ENCODE measurements at places on chromosomes 7 and 10.

DNA sequence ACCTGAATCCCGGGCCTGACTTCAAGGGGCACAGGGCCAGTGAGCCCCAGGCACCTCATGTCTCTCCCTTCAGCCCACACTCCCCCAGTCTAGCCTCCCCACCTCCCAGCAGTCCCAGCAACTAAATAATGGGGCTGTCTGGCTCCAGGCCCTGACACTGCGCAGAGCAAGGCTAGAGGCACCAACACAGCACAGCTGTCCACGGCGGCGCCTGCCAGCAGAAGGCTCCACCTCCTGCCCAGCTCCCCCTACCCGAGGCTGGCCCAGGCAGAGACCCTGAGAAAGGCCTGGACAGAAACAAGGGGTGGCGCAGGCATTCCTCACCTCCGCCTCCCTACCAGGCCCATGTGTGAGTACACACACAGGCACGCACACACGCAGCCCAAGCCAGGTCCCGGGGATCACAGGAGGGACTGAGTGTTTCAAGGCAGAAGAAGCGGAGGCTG is 6.1 kb downstream of the KCNH2 start:
- DNase-seq: no peak

DNA sequence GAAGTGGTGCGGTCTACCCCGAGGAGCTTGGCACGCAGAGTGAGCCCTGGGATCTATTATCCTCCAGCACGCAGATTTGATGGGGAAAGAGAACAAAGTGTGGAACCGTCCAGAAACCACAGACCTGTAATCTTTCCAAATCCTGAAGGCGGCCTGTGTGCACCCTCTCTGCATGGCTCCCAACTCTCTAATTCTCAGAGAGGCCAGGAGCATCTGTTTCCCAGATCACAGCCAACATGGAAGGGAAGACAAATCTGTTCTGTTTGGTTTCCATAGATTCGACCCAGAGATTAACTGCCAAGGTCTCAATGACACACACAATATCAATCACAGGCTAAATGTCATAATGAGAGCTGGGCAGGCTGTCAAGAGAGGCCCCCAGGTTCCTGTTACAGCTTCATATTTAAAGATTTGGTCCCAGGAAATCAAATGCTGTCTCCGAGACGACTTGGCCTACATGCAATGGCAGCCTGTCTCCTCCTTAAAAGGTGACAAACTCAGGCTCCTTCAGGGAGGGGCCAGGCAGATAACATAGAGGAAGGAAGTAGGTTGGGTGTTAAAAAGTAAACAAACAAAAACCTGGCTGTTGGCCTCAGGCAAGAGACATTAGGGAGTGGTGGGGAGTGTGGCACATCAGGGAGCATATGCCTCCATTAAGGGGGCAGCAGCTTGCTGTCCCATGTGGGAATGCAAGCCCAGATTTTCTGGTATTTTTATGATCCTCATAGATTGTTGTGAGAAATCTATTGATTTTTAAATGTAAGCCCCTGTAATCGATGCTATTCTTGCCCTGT is 48.8 kb upstream of the SAMD8 start:
- DNase-seq: no peak

- no peak for DNase-seq
Measured at GRCh38 chr7:101998029-101998905, 180.8 kb downstream of the CUX1 start.

- DNase-seq: no peak
Measured at GRCh38 chr10:89233033-89233432, 18.5 kb downstream of the LIPA start.

GRCh38 chr10:63763744-63764143 is 242.5 kb downstream of the REEP3 start:
- DNase-seq: no peak

DNA sequence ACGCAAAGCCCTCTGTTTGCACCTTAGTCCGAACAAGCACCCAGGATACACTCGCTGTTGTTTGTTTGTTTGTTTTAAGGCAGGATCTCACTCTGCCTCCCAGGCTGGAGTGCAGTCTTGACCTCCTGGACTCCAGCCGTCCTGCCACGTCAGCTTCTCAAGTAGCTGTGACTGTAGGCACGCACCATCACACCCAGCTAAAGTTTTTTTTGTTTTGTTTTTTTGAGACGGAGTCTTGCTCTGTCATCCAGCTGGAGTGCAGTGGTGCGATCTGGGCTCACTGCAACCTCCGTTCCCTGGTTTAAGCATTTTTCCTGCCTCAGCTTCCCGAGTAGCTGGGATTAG is 76.8 kb downstream of the CTBP2 start:
- no peak for DNase-seq

DNA sequence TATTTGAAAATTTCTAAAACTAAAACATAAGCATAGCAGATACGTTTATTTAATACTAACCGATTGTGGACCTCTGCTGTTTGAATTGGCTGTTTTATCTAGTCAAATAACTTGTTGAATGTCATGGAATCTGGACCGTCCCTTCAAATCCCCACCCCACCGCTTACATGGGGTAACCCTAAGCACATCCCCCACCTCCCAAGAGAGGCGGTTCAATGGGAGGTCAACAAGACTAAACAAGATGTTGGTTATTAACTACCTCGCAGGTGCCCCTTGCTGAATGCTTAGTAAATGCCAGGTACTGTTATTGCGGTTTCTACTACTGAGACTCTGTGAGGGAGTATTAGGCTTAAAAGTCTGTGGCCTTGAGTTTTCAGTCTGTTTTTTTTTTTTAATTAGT is 70.9 kb downstream of the DAGLB start:
- no peak for DNase-seq

All from naive thymus-derived CD8-positive, alpha-beta T cell (primary cell).